ENCODE measurements at places on chromosomes 3 and 15.
A peak's percentile ranks its signal among the peaks of the same experiment; 100 is the strongest.

GRCh38 chr3:49198161-49198560, 26.8 kb downstream of the KLHDC8B start:
- no peak for DNase-seq

GRCh38 chr3:36446276-36446675, 66.0 kb downstream of the STAC start:
- no peak for DNase-seq

GRCh38 chr3:119627461-119627860, 29.8 kb downstream of the PLA1A start:
- DNase-seq: no peak

DNA sequence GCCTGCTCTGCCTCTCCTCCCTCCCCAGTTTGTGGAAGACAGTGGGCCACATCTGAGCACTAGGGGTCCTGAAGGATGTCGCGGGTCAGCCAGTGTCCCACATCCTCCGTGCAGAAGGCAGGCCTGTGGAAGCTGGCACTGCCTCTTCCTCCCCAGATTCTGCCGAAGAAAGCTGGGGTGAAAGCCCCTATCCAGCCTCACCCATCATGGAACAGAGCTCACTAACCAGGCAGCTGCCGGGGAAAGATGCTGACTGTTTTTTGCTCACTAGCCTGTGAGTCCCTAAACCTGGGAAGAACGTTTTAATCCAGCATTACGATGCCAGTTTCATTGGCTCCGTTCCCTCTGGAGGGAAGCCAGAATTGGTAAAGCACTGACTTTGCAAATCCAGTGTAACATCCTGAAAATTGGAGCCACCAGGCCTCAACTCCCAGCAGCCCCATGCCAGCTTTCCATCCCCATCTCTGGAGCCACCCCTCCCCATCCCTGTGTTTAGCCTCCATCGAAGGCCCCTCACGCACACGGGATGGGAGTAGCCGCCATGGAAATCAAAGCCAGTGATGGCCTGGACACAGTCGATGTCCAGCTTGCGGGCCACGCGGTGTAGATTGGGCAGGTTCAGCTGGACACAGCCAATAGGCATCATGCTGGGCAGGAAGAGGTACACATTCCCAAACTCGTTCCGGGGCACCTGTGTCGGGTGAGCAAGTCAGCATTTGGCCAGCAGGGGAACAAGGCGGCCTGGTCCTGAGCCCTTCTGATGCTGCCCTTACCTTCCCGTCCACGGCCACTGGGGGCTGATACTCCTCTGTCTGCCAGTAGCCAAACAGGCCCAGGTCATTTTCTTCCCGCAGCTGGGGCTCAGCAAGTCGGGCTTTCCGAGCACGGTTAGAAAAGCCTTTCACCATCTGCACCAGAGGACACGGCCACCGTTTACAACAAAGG, 23.5 kb downstream of the TMEM43 start:
- no peak for DNase-seq

GRCh38 chr3:62559831-62560445, 186.6 kb upstream of the FEZF2 start:
- DNase-seq: no peak

DNA sequence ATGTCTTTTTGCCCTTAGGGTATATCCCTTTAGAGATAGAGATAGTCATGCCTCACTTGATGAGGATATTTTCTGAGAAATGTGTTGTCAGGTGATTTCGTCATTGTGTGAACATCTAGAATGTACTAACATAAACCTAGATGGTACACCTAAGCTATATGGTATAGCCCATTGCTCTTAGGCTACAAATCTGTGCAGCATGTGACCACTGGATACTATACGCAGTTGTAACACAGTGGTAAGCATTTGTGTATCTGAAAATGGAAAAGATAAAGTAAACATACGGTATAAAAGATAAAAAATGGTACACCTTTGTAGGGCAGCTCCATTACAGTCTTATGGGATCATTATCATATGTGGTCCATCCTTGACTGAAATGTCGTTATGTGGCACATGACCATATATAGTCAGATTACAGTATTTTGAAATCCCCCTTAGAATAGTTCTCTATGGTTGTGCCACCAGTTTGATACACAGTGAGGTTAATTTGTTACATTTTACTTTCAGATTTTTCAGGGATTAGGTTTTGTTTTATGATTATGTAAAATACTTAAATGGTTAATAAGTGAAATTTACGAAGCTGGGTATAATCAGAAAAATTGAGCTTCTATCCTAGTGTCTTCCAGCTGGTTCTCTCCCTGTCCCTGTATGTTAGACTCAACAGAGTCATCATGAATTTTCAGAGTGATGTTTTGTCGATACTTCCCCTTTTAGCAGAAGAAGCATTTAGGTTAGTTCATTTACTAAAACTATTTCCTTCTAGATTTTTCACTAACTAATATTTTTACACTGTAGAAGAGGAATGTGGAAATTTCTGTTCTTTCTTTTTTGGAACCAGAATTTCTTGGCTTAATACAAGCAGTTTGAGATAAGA, 12.8 kb downstream of the SETD5 start:
- DNase-seq: no peak

DNA sequence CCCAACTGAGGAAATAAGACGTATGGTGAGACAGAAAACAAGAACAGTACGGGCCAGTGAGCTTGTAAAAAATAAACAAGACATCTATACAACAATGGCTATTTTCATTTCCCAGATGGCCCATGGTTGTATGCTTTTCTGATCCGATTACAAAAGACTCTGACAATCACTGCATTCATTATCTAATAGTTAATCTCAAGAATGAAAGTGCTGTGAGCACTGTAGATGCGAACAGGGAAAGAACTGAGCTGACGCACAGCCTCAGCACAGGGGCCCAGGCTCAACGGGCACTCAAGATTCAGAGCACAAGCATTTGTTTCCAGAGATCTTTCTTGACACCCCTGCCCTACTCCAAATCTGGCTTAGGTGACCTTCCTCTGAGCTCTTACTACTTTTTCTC, 6.9 kb downstream of the MTMR10 start:
- DNase-seq: no peak

DNA sequence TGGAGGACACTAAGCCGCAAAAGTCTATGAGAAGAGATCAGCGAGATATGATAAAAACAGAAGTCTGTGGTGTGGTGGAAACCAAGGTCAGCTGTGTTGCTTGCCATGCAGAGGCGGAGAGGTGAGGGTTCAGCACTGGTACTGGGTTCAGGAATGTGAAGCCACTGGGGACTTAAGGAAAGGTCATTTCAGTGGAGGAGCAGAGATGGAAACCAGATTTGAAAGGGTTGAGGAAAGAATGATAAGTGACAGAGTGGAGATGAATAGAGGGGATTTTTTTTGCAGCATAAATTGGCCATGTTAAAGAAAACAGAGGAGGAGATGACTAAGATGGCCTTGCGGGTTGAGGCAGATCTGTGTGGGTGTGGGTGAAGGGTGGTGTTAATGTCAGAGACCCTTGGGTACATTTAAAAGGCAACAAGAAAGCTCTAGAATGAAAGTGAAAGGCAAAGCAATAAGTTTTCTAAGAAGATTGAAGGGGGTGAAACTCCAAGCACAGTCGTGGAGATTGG, 265.5 kb downstream of the ADAMTSL3 start:
- no peak for DNase-seq

- DNase-seq: no peak
Measured at GRCh38 chr15:90000186-90001001, 730 bp upstream of the ZNF710 start.

DNA sequence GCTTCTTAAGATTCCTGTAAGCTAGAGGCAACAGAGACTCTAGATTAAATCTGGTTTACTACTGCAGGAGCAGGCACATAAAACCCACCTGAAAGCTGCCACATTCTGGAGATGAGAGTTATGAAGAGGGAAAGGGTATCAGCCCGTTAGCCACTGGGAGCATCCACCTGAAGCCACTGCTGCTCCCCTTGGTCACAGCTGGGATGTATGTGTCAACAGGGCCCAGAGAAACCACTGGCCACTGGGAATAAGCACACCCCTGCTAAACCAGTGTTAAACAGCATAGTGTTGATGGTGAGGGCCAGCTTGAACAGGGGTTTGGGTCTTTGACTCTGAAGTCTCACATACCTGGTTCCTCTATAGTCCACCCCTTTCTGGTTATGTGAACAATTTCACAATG, 10.9 kb downstream of the SLCO2A1 start:
- DNase-seq: no peak

DNA sequence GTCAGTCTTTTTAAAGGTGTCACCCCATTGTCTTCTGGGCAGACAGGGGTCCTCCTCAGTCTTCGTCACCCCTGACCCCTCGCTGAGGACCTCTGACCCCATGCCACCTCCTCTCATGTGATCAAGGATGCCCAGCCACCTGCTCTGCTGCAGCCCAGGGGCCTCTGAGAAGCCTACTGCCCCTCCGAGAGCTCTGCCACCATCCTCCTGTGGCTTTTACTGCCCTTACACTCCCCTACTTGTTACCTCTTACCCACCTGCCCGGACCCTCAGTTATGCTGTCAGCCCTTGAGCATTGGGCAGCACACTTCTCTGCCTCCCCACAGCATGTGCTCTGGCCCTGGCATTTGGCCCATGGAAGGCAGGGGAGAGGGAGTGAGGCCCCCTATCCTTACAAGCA, 123.2 kb downstream of the LRRK1 start:
- no peak for DNase-seq

GRCh38 chr3:126126286-126126685, 42.4 kb upstream of the SLC41A3 start:
- DNase-seq: no peak

GRCh38 chr3:73475717-73476116, 149.0 kb downstream of the PDZRN3 start:
- DNase-seq: no peak

DNA sequence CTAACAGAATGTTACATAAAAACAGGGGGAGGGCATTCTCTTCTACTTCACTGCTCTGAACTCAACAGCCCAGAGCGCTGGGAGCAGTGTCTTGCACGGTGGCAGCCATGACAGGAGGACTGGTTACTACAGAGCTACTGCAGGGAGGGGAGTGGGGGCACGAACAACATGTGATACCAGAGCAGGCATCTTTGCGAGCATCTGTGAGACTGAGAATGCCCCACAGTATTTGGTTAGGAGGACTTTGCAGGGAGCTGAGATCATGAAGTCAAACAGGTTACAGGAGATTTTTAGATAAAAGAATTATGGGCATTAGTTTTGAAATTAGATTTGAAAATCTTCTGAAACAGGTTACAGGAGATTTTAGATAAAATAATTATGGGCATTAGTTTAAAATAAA, 58.8 kb upstream of the GOLGA8B start:
- no peak for DNase-seq

DNA sequence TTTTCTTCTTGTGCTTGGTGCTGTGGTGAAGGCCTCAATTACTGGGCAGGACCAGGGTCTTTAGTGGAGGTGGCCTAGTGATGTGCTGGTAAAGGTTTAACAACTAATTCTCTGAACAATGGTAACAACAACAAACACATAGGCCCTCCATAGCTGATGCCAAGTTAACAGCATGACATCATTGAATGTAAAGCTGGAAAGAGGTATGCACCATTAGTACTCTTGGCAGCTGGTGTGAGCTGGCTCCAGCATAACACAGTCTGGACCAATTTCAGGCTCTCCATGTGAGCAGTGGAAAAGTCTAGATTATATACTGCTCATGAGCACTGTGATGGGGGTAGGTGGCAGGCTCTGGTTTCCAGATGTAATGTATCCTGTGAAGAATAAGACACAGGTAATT, 61.8 kb downstream of the SLC7A14 start:
- no peak for DNase-seq

- peak; percentile 59 for DNase-seq
Measured at GRCh38 chr15:67720556-67721175, 104.6 kb upstream of the SKOR1 start.

GRCh38 chr3:114449271-114450007, 155.6 kb downstream of the TIGIT start:
- no peak for DNase-seq

GRCh38 chr3:135056084-135056730, 261.1 kb downstream of the EPHB1 start:
- no peak for DNase-seq

- no peak for DNase-seq
Measured at GRCh38 chr15:25676070-25676469, 187.1 kb downstream of the ATP10A start.

DNA sequence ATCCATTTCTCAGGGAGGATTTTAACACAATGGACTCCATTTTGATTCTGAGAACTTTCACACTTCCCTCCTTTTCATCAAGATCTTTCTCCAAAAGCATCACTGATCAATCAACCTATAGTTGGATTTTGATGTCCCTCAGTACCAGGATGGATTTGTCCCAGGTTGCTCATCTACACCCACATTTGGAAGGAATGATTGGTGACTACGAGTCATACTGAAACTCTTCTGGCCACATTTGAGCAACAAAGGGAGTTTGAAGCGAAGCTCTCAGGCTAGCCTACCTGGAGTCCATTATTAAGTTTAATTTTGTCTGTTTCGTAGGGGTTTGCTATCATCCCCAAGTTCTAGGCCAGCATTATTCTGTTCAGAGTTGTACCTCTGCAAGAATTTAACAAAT, 31.3 kb upstream of the ATP8B4 start:
- no peak for DNase-seq

- DNase-seq: no peak
Measured at GRCh38 chr3:53748512-53749271, 97.5 kb downstream of the CHDH start.

DNA sequence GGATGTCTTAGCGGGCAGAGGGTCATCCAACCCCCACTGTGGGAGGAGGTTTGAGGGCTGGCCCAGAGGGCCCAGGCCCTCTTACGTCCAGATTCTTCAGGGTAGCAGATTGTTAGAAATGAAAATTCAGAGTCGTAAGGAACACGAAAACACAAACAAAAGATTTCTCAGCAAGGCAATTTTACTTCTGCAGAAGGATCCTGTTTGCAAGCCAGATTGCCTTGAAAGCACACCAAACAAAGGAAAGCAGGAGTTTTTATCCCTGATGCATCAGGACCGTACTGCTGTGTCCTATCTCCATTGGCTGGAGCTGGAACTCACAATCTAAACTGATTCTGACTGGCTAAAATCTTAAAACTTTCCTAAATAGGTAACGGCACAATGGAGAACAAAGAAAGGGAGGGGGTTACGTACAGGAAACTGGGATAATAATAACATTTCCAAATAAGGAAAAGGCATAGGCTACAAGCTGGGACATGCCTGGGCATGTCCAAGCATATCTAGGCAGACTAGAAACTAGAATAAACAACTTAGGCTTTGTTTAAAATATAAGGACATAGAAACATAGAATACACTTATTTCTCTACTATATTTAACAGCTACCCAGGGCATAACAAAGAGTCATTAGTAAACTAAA, 97.3 kb upstream of the C2CD4B start:
- no peak for DNase-seq

GRCh38 chr3:27503526-27503925, 19.3 kb upstream of the SLC4A7 start:
- no peak for DNase-seq

- DNase-seq: no peak
Measured at GRCh38 chr3:134597390-134597970, 53.3 kb downstream of the KY start.

GRCh38 chr3:4021162-4021561, 221.9 kb downstream of the LRRN1 start:
- no peak for DNase-seq

Measured in NCI-H1417 treated with DMSO at 0.1 percent for 48 hours (cell line).